Lower lobe of right lung (tissue), 2 donors: ENCODE measurements at places on chromosomes 3 and 15. TPM values are rescaled to one million over a fixed set of nuclear protein-coding genes. Genes with fewer than 3 reads are reported as not detected.

GRCh38 chr3:37250435-37250834 is 76.1 kb upstream of the LRRFIP2 start:
- no peak for DNase-seq

- DNase-seq, result no peak
These were observed 12.7 kb upstream of the LXN start for GRCh38 chr3:158685159-158685558.

GRCh38 chr3:24601066-24601939 is 106.7 kb upstream of the THRB start:
- no peak for DNase-seq

DNA sequence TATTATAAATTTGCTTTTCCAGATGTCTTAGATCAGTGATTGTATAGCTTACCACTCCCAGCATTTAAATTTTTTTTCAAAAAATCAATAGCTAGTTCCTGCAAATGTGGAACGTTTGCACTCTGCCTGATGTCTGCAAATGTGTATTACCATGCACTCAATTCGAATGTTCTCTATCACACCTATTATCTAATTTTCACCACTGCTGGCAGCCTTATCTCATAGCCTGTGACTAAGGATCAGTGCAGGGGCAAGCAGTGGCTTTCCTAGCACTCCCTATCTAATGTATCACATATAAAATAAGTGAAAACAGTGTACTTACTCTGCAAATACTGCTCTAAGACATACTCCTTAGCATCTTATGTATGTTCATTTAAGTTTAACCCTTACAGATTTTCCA is 196.3 kb upstream of the PLSCR5 start:
- no peak for DNase-seq

- no peak for DNase-seq
These were observed 131.7 kb downstream of the RYR3 start for GRCh38 chr15:33442449-33442848.

DNA sequence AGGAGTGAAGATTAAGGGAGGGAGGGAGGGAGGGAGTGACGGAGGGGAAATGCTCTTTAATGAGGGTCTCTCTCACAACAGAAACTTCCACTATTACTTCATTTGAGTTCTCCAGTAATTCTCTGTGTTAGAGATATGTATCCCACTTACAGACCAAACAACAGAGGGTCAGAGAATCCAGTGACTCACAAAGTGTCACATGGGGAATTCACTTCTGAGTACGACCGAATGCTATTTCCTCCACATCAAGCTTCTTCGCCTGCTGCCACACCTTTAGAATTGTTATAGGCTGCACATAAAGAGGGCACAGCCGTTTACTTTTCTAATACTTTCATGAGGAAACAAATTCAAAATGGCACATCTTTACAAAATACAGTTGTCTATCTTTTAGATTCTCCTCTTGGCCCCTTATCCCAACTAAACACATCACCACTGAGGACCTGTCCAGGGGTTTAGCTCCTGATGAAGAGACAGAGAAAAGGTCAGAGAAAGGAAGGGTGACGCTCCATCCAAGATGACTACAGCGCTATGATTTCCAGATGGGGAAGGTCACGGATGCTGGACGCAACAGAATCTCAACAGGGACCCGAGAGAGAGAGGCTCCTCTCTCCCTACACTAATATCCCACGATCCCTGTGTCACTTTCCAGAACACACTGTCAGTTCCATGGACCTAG is 119.0 kb downstream of the XXYLT1 start:
- DNase-seq, result no peak

Gene ALPK3
- 14.0 TPM for total RNA-seq

Gene HEG1
- 157 TPM for total RNA-seq

Gene SH3GL3
- total RNA-seq, result 2.6 TPM

Gene ATG3
- total RNA-seq, result 58.4 TPM
